ENCODE measurements at places on chromosomes 3 and 15.

GRCh38 chr3:195165790-195166189 is 105.2 kb downstream of the XXYLT1 start:
- no peak for DNase-seq

DNA sequence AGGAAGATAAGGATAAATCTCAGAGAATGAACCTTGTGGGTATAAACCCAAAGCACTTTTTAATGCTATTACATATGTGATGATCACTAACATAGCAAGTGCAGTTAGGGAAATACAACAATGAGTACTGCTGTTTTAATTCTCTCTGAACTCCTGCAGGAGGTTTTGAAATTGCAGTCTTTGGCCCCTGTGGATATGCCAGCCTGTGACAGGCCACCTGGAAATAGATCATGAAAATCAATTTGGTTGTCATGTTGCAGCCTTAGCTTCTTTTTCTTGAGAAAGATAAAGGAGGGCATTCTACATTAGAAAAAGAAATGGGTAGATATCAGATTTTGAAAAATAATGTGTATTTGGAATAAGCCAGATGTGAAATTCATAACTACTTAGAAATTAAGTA is 103.6 kb downstream of the RSRC1 start:
- no peak for DNase-seq

GRCh38 chr3:16936233-16936632 is 51.5 kb downstream of the PLCL2 start:
- no peak for DNase-seq

GRCh38 chr15:77173487-77173886 is 102.6 kb upstream of the TSPAN3 start:
- DNase-seq = no peak

DNA sequence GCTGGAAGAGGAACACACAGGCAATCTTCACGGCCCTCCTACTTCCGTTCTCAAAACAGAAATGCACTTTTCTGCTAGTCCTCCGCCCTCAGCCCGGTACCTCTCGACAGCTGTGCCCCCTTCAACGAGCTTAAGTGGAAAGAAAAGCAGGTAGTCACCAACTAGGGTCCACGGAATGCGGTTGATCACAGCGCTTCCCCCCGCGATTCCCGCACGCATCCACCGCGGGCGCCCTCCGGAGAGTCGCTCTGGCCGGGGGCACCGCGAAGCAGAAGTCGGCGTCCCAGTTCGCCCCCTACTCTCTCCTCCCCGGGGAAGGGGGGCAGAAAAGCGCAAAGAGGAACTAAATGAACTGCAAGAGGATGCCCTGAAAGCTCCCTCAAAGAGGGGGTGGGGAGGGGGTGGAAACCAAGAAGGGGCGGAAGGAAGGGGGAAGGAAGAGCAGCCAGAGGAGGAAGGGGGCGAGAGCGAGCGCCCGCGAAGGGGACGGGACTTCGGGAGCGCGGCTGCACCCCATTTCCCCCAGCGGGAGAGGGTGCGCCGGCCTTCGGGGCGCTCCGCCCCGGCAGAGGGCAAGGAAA is 738 bp downstream of the ACAP2 start:
- no peak for DNase-seq

DNA sequence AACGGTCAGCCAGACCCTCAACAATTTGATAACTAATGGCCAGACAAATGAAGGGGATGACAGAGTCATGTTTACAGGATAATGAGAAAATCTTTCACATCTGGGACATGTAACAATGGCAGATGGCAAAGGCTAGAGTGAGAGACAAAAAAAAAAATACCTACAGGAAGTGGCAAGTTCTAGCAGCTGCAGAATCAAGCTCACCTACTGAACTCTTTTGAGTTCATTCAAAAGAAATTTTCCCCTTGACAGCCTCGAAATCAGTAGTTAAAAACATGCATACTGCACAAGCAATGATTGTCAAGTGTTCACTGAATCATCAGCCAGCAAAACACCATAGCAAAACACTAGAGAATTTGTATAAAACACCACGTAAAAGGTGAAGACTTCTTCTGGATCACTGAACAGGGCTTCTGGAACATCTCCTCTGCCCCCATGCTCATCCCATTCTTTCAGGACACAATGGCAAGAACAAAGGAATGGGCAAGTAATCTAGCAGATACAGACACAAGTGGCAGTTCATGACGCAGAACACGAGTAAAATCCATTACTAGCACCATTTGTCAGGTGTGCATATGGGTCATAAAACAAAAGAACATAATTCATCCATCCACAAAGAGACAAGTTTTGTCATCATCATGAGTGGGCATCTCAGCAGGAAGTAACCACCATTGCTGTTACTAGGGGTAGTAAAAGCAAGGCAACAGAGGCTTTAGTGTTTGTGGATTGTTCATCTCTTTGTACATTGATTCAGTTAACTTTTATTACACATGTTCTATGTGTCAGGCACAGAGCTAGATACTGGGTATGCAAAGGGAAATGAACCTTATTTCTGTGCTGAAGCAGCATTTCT is 13.8 kb upstream of the KCNMB2 start:
- no peak for DNase-seq

- DNase-seq = no peak
Observed at GRCh38 chr3:14517601-14518431, 22.3 kb downstream of the GRIP2 start.

DNA sequence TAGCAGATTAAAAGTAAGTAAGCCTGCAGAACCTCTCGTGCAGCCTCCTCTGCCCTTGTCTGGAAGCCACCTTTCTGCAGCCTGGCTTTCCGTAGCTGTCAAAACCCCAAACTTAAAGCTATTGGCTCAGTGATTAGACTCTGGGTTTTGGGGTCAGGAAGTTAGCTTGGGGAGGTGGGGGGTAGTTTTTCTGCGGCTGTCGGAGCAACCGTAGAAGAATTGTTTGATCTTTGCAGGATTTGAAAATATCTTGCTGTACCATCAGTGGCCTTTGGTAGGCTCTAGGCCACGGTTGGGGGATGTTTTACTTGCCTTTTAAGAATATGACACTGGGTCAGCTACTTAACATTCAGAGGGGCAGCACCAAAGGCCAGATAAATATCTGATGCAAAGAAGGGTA is 88.4 kb upstream of the RASGRP1 start:
- DNase-seq = no peak

DNA sequence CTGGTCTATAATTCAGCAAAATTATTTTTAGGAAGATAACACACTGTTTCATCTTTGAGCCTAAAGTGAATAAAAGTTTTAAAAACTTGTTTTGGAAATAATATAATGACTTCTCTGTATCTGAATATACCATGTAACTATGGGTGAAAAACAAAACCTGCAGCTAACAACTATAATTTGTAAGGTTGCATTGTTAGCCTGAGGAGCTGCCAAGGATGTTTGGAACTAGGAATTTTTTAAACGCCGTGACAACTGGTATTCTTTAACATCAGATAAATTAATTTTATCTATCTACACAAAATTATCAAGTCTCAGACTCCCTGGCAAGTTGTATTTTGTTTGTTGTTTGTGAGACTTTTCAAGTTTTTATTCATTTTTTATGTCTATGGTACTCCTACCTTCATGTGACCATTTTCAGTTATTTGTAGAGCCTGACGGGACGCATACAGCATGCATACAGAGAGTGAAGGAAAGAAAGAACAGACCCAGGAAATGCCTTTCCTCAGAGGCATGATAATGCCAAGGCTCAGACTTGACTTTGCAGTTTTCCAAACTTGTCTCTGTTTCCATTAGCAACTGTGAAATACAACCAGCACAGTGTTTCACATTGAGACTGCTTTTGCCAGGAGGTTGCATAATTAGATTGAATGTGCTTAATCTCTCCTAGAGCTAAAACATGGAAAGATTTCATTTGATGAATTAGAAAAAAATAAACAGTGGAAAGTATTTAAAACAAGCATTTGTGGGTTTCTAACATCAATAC is 60.8 kb upstream of the ARHGEF26 start:
- no peak for DNase-seq

GRCh38 chr3:135558906-135559305 is 406.6 kb upstream of the PPP2R3A start:
- DNase-seq = no peak

- no peak for DNase-seq
Observed at GRCh38 chr3:464255-464654, 267.7 kb downstream of the CHL1 start.

- DNase-seq = no peak
Observed at GRCh38 chr3:100915706-100916495, 77.3 kb downstream of the ABI3BP start.

GRCh38 chr3:120177151-120177550 is 82.9 kb upstream of the GSK3B start:
- DNase-seq = peak; percentile 26

DNA sequence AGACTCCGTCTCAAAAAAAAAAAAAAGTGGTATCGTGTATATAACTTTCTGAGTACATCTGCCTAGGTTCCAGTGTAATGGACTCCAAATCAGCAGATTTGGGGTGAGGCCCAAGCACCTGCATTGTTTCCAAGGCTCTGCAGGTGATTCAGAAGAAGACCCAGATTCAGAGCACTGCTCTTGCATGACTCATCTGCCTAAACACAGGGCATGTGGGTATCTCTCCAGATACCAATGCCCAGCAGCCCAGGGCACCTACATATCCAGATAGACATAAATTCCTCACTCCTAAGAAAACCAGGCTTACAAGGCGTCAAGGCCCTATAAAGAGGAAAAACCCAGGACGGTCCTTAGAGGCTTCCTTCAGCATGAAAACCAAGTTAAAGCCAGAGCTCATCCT is 24.3 kb downstream of the NDUFAF1 start:
- DNase-seq = no peak

GRCh38 chr3:125154800-125155269 is 57.7 kb downstream of the SLC12A8 start:
- DNase-seq = no peak

DNA sequence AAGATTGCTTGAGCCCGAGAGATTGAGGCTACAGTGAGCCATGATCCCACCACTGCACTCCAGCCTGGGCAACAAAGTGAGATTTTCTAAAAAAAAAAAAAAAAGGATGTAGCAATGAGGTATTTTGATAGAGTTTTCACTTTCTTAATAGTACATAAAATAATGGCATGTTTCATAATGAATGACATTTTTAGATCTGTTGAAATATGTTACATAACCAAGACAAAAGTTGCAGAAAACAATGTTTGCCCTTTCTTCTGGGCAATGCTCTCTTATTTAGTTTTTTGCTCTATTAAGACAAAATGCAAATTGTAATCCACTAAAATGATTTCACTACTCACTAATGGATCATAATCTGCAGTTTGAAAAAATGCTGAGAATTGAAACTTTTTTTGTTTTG is 4.4 kb upstream of the MAPK6 start:
- DNase-seq = no peak

GRCh38 chr15:73424506-73424905 is 18.5 kb upstream of the REC114 start:
- DNase-seq = no peak

GRCh38 chr3:312160-312733 is 115.7 kb downstream of the CHL1 start:
- DNase-seq = no peak

GRCh38 chr3:40237889-40238571 is 71.5 kb upstream of the EIF1B start:
- DNase-seq = no peak

- no peak for DNase-seq
Observed at GRCh38 chr3:172087602-172088580, 48.5 kb downstream of the FNDC3B start.

- no peak for DNase-seq
Observed at GRCh38 chr3:42895580-42895868, 10.4 kb upstream of the ZNF662 start.

DNA sequence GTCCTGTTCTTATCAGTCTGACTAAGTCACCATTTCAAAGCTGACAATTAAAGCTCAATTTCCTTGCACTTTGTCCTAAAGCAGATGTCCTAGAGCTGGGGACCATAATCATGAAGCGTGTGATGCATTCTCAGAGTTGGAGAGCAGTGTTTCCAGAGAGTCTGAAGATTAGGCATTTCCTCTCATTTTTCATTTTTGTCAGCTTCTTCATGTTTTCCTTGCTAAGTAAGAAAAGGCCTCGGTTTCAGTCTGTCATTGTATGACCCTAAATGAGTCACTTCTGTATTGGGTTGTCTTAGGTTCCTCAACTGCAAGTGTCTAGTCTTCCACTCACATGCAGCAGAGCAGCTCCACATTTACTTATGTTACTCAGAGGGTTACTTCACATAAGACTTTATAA is 257.2 kb upstream of the TPRG1 start:
- DNase-seq = no peak

DNA sequence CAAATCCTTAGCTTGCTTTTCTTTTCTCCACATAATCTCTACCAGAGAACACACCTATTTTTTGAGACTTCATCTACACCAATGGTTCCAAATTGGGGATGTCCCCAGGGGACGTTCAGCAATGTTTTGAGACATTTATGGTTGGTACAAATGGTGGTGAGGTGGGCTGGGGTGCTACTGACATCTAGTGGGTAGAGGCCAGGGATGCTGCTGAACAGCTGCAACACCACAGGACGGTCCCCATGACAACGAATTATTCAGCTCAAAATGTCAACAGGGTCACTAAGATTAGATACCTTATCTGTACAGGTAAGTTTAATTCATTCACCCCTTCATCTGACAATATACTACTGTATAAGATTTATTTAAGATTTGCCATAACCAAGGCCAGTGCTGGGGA is 14.4 kb downstream of the GK5 start:
- no peak for DNase-seq

DNA sequence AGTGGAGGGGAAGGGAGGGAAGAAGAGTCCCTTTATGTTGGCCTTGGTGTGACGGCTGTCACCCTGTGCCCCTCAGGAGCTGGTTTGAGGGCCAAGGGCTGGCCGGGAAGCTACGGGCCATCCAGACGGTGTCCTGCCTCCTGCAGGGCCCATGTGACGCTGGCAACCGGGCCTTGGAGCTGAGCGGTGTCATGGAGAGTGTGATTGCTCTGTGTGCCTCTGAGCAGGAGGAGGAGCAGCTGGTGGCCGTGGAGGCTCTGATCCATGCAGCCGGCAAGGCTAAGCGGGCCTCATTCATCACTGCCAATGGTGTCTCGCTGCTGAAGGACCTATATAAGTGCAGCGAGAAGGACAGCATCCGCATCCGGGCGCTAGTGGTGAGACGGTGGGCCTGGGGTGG is 8.1 kb upstream of the RCCD1 start:
- DNase-seq = no peak

DNA sequence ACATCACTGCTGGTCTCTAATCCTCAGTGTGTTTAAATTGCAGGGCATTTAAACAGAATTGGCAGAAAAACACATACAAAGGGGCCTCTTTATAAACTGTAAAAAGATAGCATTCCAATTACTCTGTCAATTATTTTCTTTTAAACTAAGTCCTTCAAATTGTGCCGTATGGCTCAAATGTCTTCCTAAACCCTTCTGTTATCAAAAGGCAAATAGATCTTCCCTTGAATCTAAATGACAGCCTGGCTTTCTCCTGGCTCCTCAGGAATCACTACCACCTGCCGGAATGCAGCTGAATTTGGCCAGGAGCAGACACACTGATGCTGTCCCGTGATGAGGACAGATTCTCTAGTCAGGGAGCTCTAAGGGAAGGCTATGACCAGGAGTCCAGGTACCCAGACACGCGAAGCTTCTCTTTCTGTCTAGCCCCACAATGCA is 85.6 kb downstream of the IGF2BP2 start:
- DNase-seq = no peak

GRCh38 chr3:139715166-139715565 is 37.4 kb upstream of the NMNAT3 start:
- DNase-seq = no peak

GRCh38 chr15:43966646-43967045 is 139.8 kb downstream of the WDR76 start:
- DNase-seq = no peak

GRCh38 chr3:160735826-160736225 is 20.2 kb upstream of the PPM1L start:
- DNase-seq = peak; percentile 78

GRCh38 chr15:30043211-30043655 is 39.5 kb upstream of the GOLGA8J start:
- peak; percentile 34 for DNase-seq
